Naive thymus-derived CD4-positive, alpha-beta T cell (primary cell): ENCODE measurements at places on chromosomes 4 and X. TPM values are rescaled to one million over a fixed set of nuclear protein-coding genes. Genes with fewer than 3 reads are reported as not detected.

PTPN13 gene
- total RNA-seq, result not detected

CT45A2 gene
- not detected for total RNA-seq

DACH2 gene
- total RNA-seq, result not detected in 2 replicates

ARSH gene
- total RNA-seq, result not detected

GUF1 gene
- total RNA-seq, result 23.2 and 25.4 TPM in 2 replicates

CTAG2 gene
- total RNA-seq, result not detected

CRMP1 gene
- not detected for total RNA-seq

VCX3B gene
- not detected for total RNA-seq

TDO2 gene
- not detected for total RNA-seq

SHROOM2 gene
- not detected for total RNA-seq

- no peak for DNase-seq
Observed at GRCh38 chr4:176034499-176034898, 31.1 kb upstream of the WDR17 start.

- DNase-seq, result no peak
Observed at GRCh38 chr4:84235126-84235944, 263.8 kb downstream of the NKX6-1 start.

DNA sequence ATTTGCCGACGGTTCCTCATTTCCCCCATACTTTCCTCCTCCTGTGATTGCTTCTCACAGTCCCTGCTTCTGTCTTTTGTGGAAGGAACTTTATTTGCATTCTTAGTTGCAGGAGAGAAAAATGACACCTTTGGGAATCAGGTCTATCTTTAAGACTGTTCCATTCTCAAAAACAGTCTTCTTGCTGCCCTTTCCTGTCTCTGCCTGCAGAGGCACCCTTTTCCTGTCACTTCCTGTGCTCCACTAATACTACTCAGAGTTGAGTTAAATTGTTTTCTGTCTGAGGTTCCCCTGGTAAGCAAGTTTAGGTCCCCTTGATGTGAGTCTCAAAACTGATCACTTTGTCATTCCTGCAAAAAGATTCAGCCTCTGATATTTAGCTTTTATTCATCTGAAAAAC is 208.8 kb upstream of the CLNK start:
- no peak for DNase-seq

- DNase-seq, result no peak
Observed at GRCh38 chrX:24148121-24148520, 1.4 kb upstream of the ZFX start.

- DNase-seq, result no peak
Observed at GRCh38 chr4:87882861-87883260, 50.1 kb downstream of the MEPE start.

DNA sequence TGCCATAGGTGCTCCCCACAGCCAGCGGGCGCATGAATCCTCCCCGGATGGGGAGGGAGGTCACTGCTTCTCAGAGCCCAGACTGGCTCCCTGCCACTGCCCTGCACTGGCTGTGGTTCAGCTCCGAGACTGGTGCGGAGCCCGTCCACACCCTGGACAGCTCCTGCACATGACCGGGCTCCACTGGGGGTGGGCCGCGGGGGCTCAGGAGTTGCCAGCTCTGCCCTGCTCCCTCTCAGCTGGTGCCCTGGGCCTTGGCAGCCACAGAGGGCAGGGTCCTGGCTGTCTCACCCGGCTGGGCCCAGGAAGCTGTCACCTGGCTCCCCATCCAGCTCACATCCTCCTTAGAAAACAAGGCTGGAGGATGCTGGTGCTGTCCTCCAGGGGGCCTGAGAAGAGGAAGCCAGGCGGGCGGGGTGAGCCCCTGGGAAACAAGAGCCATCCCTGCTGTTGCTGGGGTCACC is 64.9 kb upstream of the ADRA2C start:
- DNase-seq, result no peak

DNA sequence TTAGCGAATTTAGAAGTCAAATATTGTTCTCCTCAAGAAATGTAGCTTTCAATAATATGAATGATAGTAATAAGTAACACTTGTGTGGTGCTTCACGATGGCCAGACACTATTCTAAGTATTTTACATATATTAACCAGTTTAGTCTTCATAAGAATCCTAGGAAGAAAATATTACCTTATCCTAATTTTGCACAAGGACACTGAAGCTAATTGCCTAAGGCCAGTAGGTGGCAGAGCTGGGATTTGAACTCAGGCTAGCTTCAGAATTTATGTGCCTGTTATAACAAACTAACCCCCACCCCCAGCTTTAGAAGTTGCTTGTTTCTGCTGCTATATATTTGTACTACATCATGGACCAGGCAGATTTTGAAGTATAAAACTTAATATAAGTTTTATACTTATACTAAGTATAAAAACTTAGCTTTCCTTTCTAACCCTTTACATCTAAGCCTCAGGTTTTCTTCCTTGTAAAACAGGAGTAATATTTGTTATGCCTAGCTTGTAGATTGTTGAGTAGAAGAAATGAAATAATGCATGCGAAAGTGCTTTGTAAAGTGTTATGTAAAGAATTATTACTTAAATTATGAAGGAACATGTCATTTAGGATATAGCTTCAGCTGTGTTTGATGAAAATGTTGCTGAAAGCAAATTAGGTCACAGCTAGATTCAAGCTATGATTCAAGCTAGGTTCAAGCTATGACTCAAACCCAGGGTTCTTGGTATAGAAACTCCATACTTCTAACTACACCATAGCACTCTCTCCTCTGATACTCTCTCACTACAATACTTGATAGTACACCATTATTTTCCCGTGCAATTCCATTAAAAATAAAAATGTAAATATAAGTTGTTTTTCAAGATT is 4.2 kb upstream of the CDS1 start:
- no peak for DNase-seq

DNA sequence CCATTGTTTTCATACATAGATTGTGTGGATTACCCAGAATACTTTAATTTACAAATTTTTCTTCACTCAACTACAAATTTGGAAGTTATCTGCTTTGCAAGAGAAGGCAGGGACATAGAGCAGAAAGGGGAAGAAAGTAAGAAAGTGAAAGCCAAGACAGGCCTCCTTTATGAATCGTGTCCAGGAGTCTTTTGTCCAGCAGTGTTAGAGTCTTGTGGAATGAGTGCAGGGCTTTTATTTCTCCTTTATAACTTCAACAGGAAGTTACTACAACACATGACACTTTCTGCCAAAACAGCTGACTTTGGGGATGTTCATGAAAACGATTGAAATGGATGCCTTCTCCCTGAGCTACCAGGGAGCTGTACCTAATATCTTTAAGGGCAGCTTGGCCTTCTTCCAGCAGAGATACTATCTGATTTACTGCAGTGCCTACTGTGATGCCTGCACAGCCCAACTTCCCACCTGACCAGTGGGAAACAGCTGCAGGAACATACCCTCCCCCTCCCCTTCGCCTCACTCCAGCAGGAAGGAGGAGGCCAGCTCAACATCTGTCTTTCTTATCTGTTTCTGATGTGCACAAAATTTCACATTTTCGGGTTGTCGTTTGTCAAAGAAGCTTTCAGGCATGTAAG is 557.7 kb upstream of the SLIT2 start:
- no peak for DNase-seq

GRCh38 chrX:16333453-16333852 is 166.2 kb downstream of the MAGEB17 start:
- DNase-seq, result no peak

- DNase-seq, result no peak
Observed at GRCh38 chr4:140724760-140725159, 31.4 kb downstream of the TBC1D9 start.

DNA sequence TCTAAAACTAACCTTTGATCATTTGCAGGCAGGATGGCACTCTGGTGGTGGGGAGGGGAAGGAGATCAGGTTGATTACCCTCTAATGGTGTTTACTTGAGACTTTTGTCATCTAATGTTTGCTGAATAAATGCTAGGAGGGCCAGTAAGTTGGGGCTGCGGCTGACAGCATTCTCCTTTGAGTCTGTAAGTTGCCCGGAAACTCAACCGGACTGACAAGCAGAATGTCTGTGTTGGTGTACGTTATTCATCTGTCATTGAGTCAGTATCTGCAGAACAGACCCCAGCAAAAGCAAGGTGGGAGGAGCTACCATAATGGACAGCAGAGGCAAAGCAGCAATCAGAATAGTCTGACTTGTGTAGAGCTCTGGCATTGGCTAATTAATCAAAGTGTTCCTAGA is 1210.6 kb upstream of the PABPC4L start:
- DNase-seq, result no peak

- DNase-seq, result no peak
Observed at GRCh38 chrX:109873574-109873973, 129.3 kb upstream of the TMEM164 start.

DNA sequence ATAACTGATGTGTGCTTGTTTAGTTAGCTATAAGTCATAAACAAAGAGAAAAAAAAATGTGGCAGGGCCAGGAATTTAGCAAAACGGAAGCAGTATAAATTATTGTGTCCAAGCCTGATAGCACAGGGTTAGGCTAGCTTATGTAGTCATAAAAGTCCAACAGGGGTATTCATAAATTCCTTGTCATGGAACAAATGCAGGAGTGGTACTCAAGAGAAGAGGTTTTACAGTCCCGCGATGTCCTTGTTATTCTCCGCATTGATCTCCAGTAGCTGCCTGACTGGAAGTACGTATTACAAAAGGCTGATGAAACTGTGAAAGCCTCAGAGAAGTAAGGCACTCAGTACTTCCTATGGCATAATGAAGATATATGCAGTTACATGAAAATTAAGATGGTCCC is 336.9 kb upstream of the TRAM1L1 start:
- no peak for DNase-seq

DNA sequence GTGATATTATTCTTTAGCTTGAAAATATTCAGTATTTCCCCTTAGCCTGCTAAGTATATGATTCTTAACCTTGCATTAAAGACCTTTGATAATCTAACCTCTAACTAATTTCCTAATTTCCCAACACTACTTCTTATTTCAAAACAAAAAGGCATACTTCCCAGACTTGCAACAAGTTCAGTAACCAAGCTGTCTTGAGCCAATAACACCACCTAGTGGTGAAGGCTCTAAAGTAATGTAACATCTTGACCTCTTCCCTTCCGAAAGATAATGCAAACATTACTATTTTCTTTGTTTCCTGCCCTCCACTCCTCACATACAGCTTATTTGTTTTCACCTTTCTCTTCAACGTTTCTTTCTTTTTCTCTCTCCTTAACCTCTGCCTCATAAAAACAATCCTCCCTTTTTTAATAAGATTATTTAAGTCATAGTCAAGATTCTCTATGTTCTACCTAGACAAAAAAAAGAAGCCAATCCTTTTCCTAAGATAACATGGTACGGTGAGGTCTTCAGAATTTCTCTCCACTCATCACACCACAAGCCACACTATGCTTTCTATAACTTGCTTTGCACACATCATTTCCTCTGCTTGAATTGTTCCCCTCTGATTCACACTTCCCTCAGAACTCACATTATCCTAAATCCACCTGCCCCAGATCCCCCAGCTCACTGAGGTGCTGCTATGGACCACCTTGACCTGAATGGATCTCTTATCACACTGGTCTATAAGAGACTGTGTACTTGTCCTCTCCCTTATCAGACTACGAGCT is 3.5 kb downstream of the FAT1 start:
- no peak for DNase-seq

DNA sequence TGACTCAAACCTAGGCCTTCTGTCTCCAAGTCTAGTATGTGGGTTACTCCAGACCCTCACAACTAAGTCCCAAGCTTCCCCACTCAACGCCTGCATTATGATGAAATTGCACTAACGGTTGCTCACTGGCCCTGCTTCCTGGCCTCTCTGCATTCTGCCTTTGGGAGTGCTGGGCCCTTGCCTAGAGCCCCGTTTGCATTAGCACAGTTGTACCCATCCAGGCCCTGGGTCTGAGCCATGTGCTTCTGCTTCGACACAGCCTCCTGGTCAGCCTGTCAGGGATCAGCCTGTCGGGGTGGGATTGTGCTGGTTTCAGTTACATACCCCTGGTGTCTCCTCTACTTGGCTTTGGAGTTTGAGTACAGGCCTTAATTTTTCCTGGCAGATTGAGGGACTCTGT is 58.4 kb downstream of the DCUN1D4 start:
- no peak for DNase-seq

DNA sequence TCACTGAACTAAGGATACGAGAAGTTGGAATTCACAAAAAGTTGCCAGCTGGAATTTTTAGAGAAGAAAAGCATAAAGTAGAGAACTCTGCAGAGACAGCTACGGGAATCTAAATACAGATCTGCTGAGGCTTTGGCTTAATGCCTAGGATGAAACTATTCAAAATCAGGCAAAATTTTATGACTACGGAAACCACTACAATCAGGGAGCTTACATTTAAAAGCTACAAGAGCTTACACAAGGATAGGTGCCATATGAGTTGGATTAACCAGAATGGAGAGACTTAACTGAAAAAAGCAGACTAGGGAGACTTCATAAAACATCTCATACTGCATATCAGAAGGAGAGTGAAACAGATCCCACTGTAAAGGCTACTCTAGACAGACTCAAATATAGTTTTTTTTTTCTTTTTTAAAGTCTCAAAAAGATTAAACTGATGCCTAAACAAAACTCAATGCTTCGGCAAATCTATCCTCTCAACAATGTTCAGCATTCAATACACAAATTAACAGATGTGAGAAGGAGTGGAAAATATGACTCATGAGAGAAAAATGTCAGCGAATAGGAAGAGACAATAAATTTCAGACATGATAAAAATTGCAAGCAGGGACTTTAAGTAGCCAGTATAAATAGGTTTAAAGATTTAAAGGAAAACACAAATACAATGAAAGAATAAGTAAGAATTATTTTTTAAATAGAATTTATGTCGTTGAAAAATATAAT is 586.1 kb downstream of the FSTL5 start:
- DNase-seq, result no peak

- no peak for DNase-seq
Observed at GRCh38 chr4:1463927-1464540, 57.8 kb upstream of the NKX1-1 start.

- no peak for DNase-seq
Observed at GRCh38 chr4:122914292-122914904, 8.0 kb downstream of the NUDT6 start.

DNA sequence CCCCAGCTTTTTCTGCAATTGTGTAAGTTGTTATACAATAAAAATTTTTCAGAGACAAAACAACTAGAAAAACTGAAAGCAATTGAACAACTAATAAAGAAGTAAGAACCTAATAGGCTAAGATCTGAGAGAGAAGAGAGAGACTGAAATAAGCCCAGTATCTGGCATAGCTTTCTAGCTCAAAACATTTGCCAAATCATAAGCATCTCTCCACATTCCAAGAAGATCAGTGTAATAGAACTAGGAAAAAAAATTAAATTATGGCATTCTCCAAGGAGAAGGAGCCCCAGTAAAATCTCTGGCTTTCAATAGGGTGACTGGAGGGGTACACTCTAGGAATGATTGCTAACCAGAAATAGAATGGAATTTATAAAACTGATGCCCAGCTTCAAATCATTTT is 19.0 kb upstream of the PPP3CA start:
- DNase-seq, result no peak

DNA sequence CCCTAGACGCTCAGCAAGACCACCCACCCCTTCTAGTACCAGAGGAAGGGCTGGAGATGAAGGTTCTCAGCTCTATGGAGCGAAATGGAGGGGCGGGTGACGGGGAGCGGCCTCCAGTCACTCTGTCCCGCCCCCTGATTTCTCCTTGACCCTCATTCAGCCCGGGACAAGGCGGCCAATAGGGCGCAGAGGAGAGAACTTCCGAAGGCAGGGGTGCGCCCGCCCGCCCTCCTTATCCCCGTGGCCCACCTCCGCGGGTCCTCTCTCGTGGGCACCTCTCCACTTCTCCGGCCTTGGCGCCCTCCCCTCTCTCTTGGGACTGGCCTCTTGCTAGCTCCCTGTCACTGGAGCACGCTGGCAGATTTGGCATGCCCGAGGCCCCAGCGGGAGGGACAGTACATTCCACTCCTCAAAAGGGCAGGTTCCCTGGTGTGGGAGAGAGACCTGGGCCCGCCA is 1.1 kb upstream of the SEPTIN6 start:
- DNase-seq, result no peak
